WTC11 (cell line): ENCODE measurements at places on chromosomes 6 and 20. TPM values are rescaled to one million over a fixed set of nuclear protein-coding genes. Genes with fewer than 3 reads are reported as not detected.
A peak's percentile ranks its signal among the peaks of the same experiment; 100 is the strongest.

The DEFB132 gene
- not detected in 3 replicates for total RNA-seq

The SUMO4 gene
- total RNA-seq: 0.55 to 1.2 TPM (median 0.73 TPM) in 3 replicates

The PNISR gene
- total RNA-seq: 150 to 156 TPM (median 155 TPM) in 3 replicates

The TCP11 gene
- total RNA-seq: not detected in 3 replicates

The PTPRK gene
- 39.9 to 44.8 TPM (median 41.3 TPM) in 3 replicates for total RNA-seq

The TTLL9 gene
- total RNA-seq: 0.39 TPM in 1 of 3 replicates, not detected in the others

The SFT2D1 gene
- total RNA-seq: 48.0 to 53.1 TPM (median 49.4 TPM) in 3 replicates

The PRPH2 gene
- 1.0 to 1.9 TPM (median 1.6 TPM) in 3 replicates for total RNA-seq

The COMMD7 gene
- 41.8 to 42.4 TPM (median 42.3 TPM) in 3 replicates for total RNA-seq

The TMEM151B gene
- 5.5 to 5.6 TPM (median 5.5 TPM) in 3 replicates for total RNA-seq

The PPP1R3G gene
- total RNA-seq: 0.15 to 0.48 TPM (median 0.48 TPM) in 3 replicates

The MACROD2 gene
- total RNA-seq: 3.0 to 4.1 TPM (median 3.5 TPM) in 3 replicates

GRCh38 chr6:25590986-25591385 is 61.0 kb upstream of the SCGN start:
- DNase-seq: no peak

DNA sequence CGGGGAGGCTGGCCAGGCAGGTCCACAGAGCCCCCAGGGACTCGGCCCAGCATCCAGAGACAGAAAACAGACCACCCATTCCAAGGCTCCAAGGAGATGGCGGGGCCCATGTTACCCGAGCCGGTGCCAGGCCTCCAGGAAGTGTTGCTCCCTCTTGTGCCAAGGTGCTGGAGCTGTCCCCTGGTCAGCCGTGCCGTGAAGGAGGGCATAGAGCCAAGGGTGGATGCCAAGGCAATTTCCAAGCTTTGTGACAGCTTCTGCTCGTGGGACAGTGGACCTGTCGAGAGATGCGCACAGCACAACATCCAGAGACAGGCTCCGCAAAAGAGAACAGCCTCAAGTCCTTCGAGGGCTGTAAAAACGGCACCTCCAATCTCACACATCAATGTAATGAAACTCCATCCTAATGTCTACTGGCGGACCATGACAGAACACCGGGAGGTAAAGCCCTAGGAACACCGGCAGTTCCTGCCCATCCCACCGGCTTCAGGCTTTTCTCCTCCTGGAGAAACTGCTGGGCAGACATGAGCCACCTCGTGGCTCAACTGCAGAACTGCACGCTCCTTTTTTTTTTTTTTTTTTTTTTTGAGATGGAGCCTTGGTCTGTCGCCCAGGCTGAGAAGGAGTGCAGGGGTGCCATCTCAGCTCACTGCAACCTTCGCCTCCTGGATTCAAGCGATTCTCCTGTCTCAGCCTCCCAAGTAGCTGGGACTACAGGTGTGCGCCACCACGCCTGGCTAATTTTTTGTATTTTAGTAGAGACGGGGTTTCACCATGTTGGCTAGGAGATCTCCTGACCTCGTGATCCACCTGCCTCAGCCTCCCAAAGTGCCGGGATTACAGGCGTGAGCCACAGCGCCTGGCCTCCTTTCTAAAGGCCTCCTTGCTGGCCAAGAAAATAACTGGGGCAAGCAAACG is 30.9 kb upstream of the AVP start:
- peak; percentile 63 for DNase-seq

GRCh38 chr20:61875221-61875885 is 190.3 kb downstream of the TAF4 start:
- DNase-seq: peak; percentile 37

DNA sequence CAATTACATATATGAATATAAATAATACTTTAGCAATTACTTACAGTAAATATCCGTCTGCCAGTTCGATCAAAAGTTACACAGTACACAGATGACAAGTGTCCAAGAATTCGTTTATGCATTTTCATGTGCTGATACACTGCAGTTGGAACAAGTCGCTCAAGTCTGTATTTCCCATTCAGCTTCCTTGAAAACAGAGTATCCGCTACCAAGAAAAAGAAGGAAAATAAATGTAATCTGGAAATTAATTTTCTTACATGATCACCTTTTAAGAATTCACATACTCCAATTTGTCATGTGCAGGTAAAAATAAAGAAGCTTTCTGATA is 35.3 kb downstream of the PHIP start:
- no peak for DNase-seq

GRCh38 chr6:108113557-108114519 is 39.3 kb upstream of the OSTM1 start:
- DNase-seq: peak; percentile 67

GRCh38 chr20:8664778-8665177 is 404.1 kb upstream of the PLCB4 start:
- DNase-seq: no peak

- DNase-seq: no peak
These were observed 50.9 kb downstream of the MAP7 start for GRCh38 chr6:136499370-136499769.

DNA sequence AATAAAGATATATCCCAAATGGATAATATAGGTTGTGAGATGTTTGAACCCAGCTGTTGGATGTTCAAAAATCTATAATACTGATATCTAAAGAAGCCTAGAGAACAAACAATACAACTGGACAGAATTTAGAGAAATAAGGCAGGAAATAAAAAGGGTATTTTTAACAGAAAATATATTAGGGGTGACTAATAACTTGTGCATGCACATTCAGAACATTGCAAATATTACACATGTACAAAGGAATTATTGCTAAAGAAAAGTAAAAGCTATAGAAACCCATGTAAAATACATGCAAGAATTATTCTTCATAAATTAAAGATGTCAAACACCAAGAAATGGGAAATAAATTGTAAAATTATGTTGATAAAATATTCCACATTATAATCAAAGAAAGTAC is 32.7 kb upstream of the HCRTR2 start:
- no peak for DNase-seq

DNA sequence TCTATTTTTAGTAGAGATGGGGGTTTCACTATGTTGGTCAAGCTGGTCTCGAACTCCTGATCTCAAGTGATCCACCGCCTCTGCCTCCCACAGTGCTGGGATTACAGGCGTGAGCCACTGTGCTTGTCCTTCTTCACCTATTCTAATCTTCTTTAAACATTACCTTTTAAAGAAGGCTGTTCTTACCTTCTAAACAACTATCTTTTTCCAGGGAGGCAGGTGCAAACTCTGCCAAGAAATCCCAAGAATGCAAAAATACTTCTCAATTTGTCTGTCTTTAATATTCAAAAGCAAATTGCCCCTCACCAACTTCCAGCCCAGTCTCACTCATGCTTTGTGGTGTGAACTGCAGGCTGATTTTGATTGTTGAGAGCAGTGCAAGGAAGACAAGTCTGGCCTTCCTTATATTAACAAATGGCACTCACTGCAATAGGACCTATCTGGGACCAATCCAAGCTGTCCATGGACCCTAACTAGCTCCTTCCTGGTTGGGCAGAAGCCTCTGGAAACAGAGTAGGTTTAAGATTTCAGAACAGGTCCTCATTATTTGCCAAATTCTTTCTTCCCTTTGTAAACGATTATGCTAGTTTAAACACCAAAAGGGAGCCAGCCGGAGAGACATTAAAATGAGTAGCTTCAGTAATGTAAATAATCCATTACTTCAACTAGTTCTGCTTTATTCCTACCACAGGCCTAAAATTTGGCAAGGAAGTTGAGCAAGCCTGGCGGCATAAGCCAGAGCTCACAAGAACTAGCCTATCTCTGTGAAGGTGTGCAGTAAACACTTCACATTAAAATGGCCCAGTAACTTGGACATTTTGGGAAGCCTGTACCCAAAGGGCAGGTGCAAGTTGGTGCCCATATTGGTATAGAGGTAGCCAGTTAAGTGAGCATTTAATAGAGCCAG is 1.6 kb downstream of the SCAND1 start:
- no peak for DNase-seq

DNA sequence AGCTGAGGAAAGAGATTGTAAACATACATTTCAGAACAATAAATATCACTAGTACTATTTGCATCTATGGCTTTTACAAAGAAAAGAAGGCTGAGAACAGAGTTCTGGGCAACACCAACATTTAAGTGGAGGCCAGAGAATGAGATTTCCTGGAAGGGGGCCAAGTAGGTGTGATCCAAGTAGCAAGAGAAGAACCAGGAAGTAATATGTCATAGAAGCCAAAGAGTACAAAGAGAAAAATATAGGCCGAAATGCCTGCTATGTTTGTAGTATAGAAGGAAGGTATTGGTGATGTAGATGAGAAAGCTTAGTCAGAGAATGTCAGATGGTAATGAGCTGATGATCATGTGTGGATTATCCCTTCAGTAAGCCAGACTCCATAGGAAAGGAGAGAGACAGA is 94.5 kb downstream of the PERP start:
- no peak for DNase-seq

- peak; percentile 88 for DNase-seq
These were observed 37.3 kb upstream of the BTN3A2 start for GRCh38 chr6:26327450-26328264.

GRCh38 chr6:120363429-120363828 is 970.9 kb downstream of the TBC1D32 start:
- DNase-seq: peak; percentile 66

GRCh38 chr6:2307799-2308198 is 62.4 kb upstream of the GMDS start:
- DNase-seq: no peak

DNA sequence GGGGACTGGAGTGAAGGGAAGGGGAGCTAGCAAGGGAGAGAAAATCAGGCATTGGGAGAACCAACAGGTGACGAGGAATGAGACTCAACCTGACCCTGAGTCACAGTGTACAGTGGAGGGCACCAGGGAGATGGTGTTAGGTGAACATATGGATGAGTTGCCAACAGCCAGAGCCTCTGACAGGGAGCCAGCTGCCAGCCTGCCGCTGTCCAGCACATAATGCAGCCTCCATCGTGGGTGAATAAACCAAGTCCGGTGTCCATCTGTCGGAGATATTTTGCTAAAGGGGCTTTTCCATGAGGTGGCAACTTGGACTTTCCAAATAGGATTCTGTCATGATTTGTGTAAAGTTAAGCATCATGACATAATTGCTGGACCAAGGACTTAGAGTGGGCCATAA is 88.1 kb downstream of the CDH4 start:
- DNase-seq: no peak

GRCh38 chr20:16005021-16005914 is 568.0 kb downstream of the KIF16B start:
- no peak for DNase-seq

DNA sequence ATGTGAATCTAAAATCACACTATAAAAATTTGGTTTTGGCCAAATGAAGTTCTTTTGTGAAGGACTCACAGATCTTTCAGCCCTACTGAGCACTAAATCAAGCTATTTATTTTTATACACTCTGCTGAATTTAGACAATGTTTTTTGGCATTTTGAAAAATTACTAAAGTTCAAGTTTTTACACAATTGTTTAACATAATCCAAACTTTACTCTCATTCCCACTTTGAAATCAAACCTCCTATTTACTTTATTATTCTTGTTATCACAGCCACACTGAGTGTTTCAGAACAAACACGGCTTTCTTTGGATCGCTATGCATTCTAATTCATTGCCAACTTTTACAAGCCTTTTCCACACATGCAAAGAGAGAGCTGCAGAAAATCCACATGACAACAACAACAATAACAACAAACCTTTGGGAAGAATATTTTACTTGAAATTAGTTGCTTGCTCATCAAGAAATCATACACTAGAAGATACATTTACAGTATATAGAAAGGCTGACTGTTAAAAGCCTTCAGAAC is 49.1 kb upstream of the TMEM30A start:
- no peak for DNase-seq

DNA sequence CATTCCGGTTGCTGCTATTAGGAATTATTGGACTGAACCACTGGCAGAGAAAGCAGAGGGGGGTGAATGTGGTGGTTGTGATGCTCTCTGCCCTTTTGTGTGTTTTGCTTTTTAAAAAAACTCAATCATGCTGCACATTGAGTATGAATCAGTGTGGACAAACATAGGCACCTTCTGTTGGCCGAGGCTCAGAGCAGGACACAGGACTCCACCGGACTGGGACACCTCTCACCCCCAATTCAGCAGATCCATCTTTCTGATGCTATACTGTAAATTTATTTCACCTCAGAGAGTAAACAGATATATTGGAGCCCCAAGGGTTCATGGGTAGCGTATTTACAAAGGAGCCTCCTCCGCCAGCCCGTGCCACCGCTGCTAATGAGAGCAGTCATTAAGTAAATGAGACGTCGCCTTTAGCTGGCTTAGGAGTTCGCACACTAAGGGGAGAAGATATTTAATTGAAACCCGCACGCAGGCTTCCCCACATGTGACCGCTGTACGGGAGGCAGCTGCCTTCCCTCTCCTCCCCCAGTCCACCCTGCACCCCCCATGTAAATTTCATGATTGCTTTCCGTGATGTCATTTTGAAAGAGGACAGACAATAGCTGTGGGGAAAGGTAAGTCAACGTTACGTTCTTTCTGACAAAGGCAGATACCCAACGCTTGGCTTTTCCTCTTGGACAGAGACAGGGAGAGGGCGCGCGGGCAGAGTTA is at the start of gene MYT1:
MYT1 (plus strand) TSS at position 330 of the 714 bp plus-strand sequence. CDS start 34,410 bp downstream, outside the sequence.
- DNase-seq: no peak

GRCh38 chr20:16462711-16463110 is 110.5 kb downstream of the KIF16B start:
- peak; percentile 15 for DNase-seq

- peak; percentile 46 for DNase-seq
These were observed 88.4 kb downstream of the HFE start for GRCh38 chr6:26175428-26176181.

GRCh38 chr20:1623501-1624205 is 3.8 kb upstream of the SIRPB1 start:
- DNase-seq: no peak

- no peak for DNase-seq
These were observed 35.3 kb downstream of the CD24 start for GRCh38 chr6:106939208-106939607.

DNA sequence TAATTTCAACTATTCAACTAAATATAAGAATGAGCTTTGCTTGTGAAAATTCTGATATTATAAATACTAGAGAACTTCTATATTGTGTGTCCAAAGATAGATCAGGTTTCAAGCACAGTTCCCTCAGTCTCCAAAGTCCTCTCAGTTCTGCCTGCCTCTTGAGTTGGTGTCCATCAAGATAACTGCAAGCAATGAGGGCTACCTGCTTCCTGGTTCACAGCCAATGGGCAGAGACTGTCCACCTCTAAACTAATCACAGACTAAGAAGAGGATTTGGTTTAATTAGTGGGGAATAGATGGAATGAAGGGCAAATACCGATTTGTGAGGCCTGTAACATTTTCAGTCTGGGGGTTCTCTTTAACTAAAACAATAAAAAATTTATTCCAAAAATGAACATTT is 41.3 kb upstream of the LOC128125822 start:
- no peak for DNase-seq

DNA sequence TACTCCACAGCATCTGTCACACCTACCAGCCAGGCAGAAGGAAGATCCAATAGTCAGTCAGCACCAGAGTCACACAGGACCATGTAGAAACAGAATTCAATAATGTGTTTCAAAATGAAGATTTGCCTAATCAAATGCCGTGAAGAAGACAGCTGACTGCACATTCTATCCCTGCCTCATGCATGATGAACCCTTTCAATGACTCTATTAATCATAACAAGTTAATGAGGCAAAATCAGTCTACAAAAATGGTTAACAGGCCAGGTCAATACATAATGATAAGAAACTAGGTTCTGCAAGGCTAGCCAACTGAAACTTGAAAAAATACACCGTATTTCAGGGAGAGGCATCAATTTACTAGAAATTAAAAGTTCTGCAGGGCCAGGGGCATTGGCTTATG is 6.7 kb upstream of the PNRC1 start:
- no peak for DNase-seq

- peak; percentile 94 for DNase-seq
These were observed at the start of gene LPIN3 for GRCh38 chr20:41340327-41341055. Gene LPIN3, plus strand, starts transcription at chr20:41340821. Its CDS starts 4,983 bp downstream, at chr20:41345804.
